Daoy (cell line): ENCODE measurements at places on chromosomes 12 and 14. TPM values are rescaled to one million over a fixed set of nuclear protein-coding genes. Genes with fewer than 3 reads are reported as not detected.

Gene INHBC
- total RNA-seq: not detected in 2 replicates

Gene CCDC175
- total RNA-seq: 0.12 TPM in 1 of 2 replicates, not detected in the other

Gene POLE2
- 47.0 and 60.2 TPM in 2 replicates for total RNA-seq

Gene GPR132
- 3.3 and 5.1 TPM in 2 replicates for total RNA-seq

Gene CCDC197
- total RNA-seq: not detected in 2 replicates

Gene B3GNT4
- total RNA-seq: not detected in 2 replicates

- DNase-seq: no peak
These were observed 2.1 kb upstream of the PDZRN4 start for GRCh38 chr12:41186026-41186425.

- no peak for DNase-seq
These were observed 71.9 kb downstream of the RESF1 start for GRCh38 chr12:32031109-32031508.

DNA sequence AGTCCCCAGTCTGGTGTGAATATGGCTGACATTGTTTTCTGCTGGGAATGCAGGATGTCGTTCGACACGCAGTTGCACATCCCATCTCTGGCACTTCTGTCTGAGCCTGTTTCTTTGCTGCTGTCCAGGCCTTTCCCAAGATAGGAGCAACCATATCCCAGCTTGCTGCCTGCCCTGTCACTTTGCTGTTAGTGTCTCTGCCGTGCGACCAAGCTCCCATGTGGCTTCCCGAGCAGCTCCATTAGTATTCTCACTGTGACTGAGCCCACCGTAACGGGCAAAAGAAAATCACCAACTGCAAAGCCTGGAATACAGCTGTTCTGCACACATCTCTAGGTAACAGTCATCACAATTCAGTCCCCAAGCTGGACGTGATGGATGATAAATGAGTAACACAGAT is 66.0 kb upstream of the CPSF6 start:
- no peak for DNase-seq

DNA sequence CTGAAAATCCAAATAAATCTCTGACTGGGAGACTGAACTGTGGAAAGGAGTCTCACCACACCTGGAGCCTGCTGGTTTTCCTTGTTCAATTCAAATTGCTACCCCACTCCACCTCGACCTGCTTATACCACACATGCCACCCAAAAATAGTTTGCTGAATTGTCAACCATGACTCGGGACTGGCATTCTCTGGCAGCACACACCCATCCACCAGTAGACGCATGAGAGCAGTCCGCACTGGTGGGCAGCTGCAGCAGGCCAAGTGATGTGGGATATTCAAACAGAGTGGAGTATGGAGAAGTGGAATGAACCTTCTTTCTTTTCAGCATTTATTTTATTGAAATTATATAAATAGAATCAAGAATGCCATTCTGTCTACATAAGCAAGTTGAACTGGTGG is 38.7 kb upstream of the SYCP3 start:
- DNase-seq: no peak

- DNase-seq: no peak
These were observed 28.3 kb downstream of the OAS2 start for GRCh38 chr12:113006641-113007040.

DNA sequence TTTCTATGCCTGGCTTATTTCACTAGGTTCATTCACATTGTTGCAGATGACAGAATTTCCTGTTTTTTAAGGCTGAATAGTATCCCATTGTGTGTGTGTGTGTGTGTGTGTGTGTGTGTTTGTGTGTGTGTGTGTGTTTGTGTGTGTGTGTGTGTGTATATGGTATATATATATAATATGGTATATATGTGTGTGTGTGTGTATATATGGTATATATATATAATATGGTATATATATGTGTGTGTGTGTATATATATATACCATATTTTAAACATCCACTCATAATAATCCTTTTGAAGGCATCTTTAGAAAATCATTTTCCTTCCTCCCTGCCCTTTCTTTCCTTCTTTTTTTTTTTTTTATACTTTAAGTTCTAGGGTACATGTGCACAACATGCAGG is 5.0 kb upstream of the CCDC198 start:
- no peak for DNase-seq
